ENCODE measurements at places on chromosomes 2 and 18. TPM values are rescaled to one million over a fixed set of nuclear protein-coding genes. Genes with fewer than 3 reads are reported as not detected.
A peak's percentile ranks its signal among the peaks of the same experiment; 100 is the strongest.

GRCh38 chr18:42891705-42892104, 223.8 kb downstream of the RIT2 start:
- H3K4me3 ChIP-seq = no peak overlapping the region
- no peak for DNase-seq
- no peaks in the 10 kb centered on the region for H3K36me3 ChIP-seq
- no peak overlapping the region for H3K27ac ChIP-seq

DNA sequence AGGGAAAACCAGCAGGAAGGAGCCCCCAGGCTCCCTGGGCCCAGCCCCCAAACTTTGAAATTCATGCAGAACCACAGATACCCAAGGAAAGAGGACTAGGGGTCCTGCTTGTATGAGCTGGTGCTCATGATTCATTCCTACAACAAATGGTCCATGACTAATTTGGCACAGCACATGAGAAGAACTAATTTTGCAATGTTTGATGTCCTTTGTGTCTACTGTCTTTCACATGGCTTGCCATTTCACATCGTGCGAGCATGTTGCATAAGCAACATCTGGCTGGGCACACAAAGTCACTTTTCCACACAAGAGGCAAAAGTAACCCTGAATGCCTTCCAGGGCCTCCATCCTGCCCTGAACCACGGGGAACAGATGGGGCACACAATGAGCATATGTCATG, 149.6 kb upstream of the APCDD1 start:
- H3K27me3 ChIP-seq = no peaks in the 10 kb centered on the region
- no peak overlapping the region for H3K27ac ChIP-seq
- H3K36me3 ChIP-seq = no peaks in the 10 kb centered on the region
- no peak overlapping the region for H3K4me3 ChIP-seq

The CRACDL gene
- total RNA-seq = 1.5 TPM

The WDR43 gene
- 45.3 TPM for total RNA-seq

The PTPRN gene
- 8.0 TPM for total RNA-seq

DNA sequence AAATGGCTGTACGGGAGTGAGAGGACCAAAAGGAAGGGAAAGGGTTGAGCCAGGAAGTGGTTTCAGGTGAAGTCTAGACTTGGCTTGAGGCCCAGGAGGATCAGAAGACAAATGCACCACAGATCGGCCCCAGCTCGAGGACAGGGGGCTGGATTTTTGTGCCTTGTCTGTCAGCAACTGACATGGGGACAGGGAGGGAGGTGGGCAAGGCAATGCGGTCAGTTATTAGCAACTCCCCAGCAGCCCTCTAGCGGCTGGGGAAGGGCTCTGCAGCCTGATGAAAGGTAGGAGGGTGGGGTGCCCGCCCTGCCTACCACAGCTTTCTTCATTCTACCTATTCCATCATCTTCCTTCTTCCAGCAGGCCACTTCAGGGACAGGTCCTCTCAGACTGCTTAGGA, 50.0 kb downstream of the CPO start:
- no peaks in the 10 kb centered on the region for H3K27me3 ChIP-seq
- no peaks in the 10 kb centered on the region for H3K36me3 ChIP-seq
- no peaks in the 10 kb centered on the region for H3K4me1 ChIP-seq
- H3K27ac ChIP-seq = no peak overlapping the region
- no peak overlapping the region for H3K4me3 ChIP-seq

The CREG2 gene
- total RNA-seq = 0.28 TPM

GRCh38 chr2:121699421-121700333, 37.0 kb downstream of the NIFK start:
- DNase-seq = peak; percentile 56
- H3K4me1 ChIP-seq = peaks cover 3% of the 10 kb centered on the region
- H3K4me3 ChIP-seq = no peak overlapping the region
- no peak overlapping the region for H3K27ac ChIP-seq

DNA sequence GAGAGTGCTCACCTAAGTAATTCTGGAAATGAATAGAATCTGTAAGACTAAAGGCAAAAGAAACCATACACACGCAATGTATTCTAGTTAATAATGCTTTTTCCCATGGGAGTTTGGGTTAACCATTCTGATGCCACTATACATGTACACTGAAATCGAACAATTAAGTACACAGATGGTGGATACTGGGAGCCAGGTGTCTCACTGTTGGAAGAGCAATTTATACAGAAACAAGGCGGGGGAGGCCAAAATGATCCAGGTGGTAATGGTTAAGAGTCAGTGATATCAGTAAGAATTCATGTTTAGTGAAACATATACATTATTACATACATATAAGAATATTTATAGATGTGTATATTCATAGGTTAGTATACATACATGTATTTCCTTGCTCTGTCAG, 67.2 kb downstream of the TMEM131 start:
- H3K4me1 ChIP-seq = no peaks in the 10 kb centered on the region
- no peak overlapping the region for H3K27ac ChIP-seq
- no peak for DNase-seq
- H3K27me3 ChIP-seq = no peaks in the 10 kb centered on the region
- peaks cover 8% of the 10 kb centered on the region for H3K36me3 ChIP-seq
- no peak overlapping the region for H3K4me3 ChIP-seq

DNA sequence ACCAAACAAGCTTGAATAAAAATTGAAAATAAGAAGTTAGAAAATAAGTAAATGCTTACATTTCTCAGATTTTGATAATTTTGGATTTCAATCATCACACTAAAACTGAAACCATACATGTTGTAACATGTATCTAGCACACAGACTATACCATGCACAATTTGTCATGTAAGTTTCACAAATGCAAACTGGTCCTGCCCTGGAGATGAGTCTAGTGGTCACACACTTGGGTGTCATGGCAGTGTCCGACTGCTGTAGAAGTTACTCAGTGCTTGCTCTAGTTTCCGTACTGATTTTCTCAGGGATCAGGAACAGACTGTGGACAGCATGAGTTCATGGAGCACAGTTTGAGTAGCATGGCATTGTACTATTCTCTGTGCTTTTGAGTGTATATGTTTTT, 182.9 kb upstream of the RMP24 start:
- no peak overlapping the region for H3K27ac ChIP-seq
- no peak overlapping the region for H3K4me3 ChIP-seq
- no peak for DNase-seq
- H3K4me1 ChIP-seq = no peaks in the 10 kb centered on the region

- no peak overlapping the region for H3K4me3 ChIP-seq
- H3K27me3 ChIP-seq = no peaks in the 10 kb centered on the region
- H3K27ac ChIP-seq = no peak overlapping the region
- DNase-seq = no peak
- no peaks in the 10 kb centered on the region for H3K36me3 ChIP-seq
Observed at GRCh38 chr2:179447421-179447820, 182.8 kb upstream of the SESTD1 start.

The PAIP2B gene
- total RNA-seq = 13.2 TPM

DNA sequence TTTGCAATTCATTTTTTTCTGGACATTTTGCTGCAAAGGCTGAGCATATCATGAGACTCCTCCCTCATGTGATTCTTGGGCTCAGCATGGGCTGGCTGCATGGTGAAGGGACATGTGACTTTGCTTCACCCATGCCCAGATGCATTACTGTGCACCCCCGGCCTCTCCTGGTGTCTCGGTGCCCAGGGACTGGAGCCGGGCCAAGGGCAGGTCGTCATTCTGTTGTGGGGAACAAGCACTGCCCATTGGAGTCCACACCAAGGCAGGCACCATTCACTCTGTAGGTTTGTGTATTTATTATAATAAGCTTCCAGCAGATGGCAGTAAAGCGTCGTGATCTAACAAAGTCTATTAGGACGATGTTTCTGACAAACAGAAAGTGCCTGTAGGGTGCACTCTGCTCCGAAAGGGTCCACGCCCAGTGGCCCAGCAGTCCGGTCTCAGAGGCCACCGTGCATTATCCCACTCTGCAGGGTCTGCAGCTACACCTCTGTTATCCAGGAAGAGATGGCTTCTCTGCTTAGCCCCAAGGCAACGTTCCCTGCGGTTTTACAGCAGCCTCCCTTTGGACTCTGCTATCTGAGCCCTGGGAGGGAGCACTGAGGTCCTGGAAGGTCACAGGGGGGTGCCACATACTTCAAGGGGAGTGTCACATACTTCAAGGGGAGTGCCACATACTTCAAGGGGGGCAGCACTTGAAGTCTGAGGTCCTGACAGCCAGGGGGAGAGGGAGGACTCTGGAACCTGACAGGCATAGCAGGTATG, 219.6 kb downstream of the TSN start:
- DNase-seq = no peak

- no peak for DNase-seq
- no peak overlapping the region for H3K27ac ChIP-seq
- H3K27me3 ChIP-seq = no peaks in the 10 kb centered on the region
Observed at GRCh38 chr2:181777734-181778133, 97.4 kb upstream of the NEUROD1 start.

The NAT8 gene
- total RNA-seq = not detected

The SLC25A52 gene
- not detected for total RNA-seq

GRCh38 chr2:163667064-163667887, 68.5 kb downstream of the FIGN start:
- DNase-seq = no peak
- peaks cover 15% of the 10 kb centered on the region for H3K4me1 ChIP-seq
- H3K36me3 ChIP-seq = no peaks in the 10 kb centered on the region
- no peaks in the 10 kb centered on the region for H3K27me3 ChIP-seq
- H3K4me3 ChIP-seq = no peak overlapping the region

DNA sequence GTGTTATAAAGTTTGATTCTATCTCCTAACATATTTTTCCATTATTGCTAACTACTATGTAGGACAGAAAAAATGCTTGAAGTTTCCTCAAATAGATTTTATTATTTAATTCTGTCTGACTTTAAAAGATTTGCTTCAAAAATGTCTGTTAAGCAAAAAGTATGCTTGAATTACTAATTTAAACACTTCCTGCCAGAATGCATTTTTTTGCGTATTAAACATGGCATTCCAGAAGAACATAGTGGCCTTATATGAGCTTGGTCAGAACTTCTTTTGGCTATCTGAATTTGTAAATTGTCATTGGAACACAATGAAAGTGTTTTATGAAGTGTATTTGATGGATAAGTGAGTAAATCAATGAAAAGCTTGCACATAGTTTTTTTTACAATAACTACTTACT, 37.8 kb downstream of the MBD5 start:
- no peak for DNase-seq
- H3K36me3 ChIP-seq = no peaks in the 10 kb centered on the region
- no peak overlapping the region for H3K27ac ChIP-seq
- H3K4me3 ChIP-seq = no peak overlapping the region
- no peaks in the 10 kb centered on the region for H3K27me3 ChIP-seq
- no peaks in the 10 kb centered on the region for H3K4me1 ChIP-seq

GRCh38 chr2:7430421-7430868, 513.2 kb downstream of the RNF144A start:
- H3K4me1 ChIP-seq = peaks cover 8% of the 10 kb centered on the region
- DNase-seq = no peak
- no peaks in the 10 kb centered on the region for H3K27me3 ChIP-seq
- no peak overlapping the region for H3K27ac ChIP-seq

GRCh38 chr2:238092486-238093035, 7.6 kb upstream of the ESPNL start:
- H3K27ac ChIP-seq = no peak overlapping the region
- no peak for DNase-seq
- H3K4me3 ChIP-seq = no peak overlapping the region

DNA sequence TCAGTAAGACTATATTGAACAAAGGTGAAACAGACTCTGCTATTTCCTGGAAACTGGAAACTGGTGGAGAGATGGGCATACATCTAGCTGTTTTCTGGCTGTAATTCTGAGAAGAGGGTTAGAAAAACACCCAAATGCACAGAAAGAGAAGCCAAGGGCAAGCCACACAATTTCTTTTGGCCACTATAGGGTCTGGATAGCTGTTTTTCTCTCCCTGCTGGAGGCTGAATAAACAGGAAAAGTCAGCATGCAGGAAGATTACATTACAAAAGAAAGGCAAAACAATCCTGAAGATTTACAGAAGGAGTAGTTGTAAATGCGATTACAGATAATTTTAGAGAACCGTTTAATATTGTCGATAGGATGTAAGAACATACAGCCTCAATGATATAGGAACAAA, 186.2 kb upstream of the REG3G start:
- H3K4me3 ChIP-seq = no peak overlapping the region
- no peaks in the 10 kb centered on the region for H3K36me3 ChIP-seq
- H3K4me1 ChIP-seq = no peaks in the 10 kb centered on the region
- H3K27ac ChIP-seq = no peak overlapping the region
- no peak for DNase-seq

DNA sequence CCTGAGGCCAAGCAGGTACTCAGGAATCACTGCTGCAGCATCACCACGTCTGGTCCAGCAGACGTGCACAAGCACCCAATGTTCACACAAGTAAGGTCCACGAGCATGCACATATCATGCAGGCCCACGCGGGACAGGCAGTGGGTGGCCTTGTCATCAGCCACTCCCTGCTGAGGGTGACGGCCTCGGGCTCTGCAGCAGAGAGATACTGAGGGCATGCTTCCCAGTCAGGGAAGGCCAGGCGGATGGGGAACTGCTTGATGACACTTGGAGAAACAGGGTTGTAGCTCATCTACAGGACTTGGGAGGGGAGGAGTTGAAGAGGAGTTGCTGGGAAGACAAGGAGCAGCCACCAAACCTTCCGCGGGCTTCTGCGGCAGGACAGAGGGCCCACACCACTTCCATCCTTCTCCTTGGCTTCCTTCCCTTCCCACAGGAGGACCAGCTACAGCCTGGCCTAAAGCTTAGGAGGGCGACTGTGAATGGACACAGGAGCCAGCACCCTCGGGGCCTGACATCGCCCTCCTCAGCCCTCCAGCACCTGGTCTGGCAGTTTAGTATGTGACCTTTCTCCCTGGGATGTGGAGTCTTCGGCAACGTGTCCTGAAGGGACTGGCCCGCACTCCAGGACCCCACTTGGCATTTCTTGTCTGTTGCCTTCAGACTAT, 15.2 kb downstream of the MFSD2B start:
- no peaks in the 10 kb centered on the region for H3K27me3 ChIP-seq
- H3K27ac ChIP-seq = no peak overlapping the region
- no peak for DNase-seq
- H3K36me3 ChIP-seq = peaks cover 8% of the 10 kb centered on the region
- H3K4me1 ChIP-seq = no peaks in the 10 kb centered on the region

GRCh38 chr2:146540271-146540932, 1304.4 kb upstream of the ACVR2A start:
- H3K36me3 ChIP-seq = no peaks in the 10 kb centered on the region
- no peak overlapping the region for H3K27ac ChIP-seq
- H3K27me3 ChIP-seq = no peaks in the 10 kb centered on the region
- H3K4me3 ChIP-seq = no peak overlapping the region
- no peak for DNase-seq

DNA sequence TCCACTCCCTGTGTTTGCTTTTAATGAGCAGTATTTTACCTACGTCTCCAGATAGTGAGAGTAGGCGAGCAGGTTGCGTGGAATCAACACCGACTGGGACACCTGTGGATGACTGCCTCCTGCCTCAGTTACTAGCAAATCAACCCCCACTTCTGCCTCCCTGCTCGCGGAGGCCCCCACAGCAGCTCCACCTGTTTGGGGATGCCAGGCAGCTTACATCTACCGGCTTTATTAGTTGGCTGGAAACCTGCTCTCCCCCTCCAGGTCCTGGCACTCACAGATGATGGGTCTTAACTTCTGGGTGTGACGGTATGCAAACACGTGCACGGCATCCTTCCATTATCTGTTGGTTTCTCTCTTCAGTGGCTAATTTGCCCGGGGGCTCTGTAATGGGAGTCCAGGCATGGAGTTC, 164.4 kb upstream of the SESTD1 start:
- H3K4me3 ChIP-seq = no peak overlapping the region
- no peak overlapping the region for H3K27ac ChIP-seq
- H3K27me3 ChIP-seq = no peaks in the 10 kb centered on the region
- H3K36me3 ChIP-seq = no peaks in the 10 kb centered on the region
- H3K4me1 ChIP-seq = no peaks in the 10 kb centered on the region
- DNase-seq = no peak

All from sigmoid colon (tissue), 7 donors.